Muscle of leg (tissue), 16 donors: ENCODE measurements at places on chromosomes 1 and 21. TPM values are rescaled to one million over a fixed set of nuclear protein-coding genes. Genes with fewer than 3 reads are reported as not detected.

DNA sequence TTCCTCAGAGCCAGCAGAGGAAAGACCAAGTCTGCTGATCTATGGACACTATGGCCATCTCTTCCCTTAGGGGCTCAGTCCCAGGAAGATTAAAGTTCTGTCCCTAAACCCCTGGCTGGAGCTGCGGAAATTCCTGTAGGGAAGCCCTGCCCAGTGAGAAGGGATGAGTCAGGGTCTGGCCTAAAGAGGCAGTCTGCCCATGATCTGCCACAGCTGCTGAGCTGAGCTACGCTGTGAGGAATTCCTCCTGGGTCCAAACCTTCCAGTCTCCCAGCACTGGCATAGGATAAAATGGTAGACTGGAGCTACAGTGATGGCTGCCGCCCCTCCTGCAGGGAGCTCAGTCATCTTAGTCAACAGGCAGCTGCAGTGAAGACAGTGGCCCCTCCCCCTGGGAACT is 213.7 kb downstream of the BRINP2 start:
- no peak for DNase-seq

DNA sequence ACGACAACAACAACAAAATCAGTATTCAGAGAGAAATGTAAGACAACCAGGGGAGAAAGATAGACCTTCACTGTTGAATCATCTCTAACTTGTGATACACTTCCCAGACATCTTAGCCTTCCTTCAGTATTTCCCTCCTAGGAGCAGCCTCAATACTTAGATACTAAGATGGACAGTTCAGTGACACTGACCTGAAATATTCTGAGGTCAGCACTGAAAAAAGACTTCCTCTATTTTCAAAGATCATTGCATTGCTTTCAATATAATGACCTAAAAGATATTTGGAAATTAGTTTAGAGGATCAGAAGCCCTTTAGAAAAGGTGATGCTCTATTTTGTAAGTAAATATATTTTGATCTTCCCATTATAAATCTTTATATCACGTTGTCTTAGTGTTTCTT is 101.0 kb downstream of the MRPL39 start:
- DNase-seq: no peak

DNA sequence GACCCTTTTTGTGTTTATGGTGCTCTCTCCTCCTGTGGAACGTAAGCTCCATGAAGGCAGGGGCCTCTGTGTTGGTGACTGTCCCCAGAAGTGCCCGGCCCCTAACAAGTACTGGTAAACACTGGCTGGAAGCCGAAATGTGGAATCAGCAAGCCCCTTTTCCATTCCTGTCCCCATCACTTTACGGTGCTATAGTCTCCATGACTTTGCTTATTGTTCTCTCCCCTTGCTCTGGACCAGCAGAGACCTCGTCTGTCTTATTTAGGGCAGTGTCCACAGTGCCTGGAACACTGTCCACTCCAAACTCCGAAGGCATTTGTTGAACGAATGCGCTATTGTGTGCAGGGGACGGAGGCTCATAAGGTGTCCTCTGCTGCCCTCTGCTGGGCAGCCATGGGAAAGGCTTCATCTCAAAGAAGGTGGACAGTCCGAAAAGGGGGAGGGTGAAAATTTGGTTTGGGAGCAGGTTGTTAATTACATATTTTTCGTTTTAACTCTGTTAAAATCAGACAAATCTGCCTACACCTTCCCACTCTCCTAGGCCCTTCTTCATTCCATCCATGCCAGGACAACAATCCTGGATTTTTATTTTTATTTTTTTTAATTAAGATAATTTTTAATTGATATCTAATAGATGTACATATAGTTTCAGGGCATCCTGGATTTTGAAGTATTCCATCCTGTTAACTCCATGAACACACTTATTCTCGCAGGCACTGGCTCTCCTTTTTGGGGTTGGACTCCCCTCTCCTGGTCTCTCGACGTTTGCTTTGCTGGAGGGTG is 115.6 kb downstream of the PGBD5 start:
- peak; percentile 88 for DNase-seq

DNA sequence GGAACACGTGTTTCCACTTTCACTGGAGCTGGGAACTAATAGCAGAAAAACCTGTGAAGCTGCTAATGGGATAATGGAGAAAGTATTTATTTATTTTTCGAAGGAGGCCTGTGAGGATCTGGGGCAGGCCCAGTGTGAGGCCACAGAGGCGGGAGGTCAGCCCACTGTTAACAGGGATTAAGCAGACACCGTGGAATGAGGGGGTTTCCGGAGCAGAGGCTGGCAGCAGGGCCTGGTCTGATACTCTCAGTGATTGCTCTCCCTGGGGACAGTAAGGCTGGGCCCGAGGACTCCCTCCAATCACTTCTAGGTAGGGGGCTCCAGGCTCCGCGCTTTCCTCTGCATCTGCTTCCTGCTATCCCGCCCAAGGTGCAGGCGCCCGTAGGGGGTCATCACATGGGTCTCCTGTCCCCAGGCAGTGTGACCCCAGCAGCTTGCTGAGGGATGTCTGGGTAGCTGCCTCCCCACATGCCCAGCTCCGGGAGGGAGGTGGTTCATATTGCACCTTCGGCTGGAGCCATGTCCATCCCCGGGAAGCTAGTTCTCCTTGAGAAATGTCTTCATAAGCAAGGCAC is 28.8 kb upstream of the CDCA8 start:
- no peak for DNase-seq

DNA sequence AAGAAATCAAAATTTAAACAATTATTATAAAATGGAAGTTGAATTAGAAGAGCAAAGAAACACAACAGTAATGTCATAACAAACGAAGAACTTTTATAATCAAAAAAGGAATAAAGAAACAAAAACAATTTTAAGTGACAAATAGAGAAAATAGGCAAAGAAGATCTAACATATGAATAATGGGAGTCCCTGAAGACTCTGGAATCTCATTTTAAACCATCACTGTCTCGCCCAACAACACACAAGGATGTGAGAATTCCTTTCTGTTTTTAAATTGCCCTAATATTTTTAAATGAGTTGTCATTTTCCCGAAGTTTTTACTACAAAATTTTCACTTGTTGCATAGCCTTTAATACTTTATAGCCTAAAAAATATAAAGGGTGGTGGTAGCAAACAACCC is 4.3 kb upstream of the NDC1 start:
- DNase-seq: no peak

DNA sequence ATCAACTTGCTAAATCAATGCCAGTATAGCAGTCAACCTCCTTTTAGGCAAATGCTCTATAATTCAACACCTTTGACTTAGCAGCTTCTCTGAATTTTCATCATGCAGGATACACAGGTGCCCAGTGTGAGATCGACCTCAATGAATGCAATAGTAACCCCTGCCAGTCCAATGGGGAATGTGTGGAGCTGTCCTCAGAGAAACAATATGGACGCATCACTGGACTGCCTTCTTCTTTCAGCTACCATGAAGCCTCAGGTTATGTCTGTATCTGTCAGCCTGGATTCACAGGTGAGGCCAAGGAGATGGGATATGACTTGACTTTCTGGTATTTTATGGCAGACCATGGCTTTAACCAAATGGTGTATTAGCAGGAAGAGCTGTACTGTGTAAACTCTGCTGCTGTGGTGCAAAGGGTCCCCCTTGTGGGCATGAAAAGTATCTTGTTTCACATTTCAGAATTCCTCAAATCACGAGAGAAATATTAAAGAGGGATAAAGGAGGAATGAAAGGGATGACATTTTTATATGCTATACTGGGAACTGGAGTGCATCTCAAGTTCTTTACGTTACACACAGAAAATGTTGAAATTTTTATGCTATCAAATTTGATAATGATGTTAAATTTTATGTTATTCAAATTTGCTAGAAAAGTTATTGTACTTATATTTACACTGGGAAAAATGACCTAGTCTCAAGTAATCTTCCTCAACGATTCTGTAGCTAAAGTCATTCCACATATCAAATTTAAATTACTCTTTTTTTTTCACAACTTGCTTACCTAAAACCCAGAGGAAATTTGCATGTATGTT is 88.9 kb downstream of the CRB1 start:
- no peak for DNase-seq

DNA sequence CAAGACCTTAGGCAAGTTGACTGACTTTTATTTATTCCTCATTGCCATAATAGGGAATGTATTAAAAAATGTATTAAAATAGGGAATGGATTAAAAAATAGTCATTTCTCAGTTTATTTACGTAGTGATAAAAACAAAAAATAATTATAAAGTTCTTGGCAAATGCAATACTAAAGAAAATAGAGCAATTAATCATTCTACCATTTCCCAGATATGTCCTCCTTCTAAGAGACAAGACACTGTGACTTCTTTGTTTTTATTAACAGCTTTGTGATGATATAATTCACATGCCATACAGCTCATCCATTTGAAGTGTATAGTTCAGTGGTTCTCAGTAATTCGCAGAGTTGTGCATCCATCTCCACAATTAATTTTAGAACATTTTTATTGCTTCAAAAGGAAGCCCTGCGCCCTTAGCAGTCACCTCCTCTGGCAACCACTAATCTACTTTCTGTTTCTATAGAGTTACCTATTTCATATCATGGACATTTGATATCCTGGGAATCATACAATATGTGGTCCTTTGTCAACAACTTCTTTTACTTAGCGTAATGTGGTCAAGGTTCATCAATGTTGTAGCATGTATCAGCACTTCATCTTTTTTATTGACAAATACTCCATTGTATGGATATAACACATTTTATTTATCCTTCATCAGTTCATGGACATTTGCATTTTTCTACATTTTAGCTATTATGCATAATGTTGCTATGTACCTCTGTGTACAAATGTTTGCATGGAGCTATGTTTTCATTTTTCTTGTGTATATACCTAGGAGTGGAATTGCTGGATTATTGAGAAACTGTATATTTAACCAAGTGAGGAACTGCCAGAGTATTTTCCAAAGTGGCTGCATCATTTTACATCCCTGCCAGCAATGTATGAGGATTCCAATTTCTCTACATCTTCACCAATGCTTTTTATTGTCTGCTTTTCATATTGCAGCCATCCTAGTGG is 5.6 kb downstream of the TBX19 start:
- DNase-seq: no peak

- peak; percentile 26 for DNase-seq
Measured at GRCh38 chr1:218667781-218668516, 322.8 kb downstream of the TGFB2 start.

GRCh38 chr1:84701376-84701775 is 11.1 kb upstream of the SSX2IP start:
- DNase-seq: peak; percentile 68

DNA sequence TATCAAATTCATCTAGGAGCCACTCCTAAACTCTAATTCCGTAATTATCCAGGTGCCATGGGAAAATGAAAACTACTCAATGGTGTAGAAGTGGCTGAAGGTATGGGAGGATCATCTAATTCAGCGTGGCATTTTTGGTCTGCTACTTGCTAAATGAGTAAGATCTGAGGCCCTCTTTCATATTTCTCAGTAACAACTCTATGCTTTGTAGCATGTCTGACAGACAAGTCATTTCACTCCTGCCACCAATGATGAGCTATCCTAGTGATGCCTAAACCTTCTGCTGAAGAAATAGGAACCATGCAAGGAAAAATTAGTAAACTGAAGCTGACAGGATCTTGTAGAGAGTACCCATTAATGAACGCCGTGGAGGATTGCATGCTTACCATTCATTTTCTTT is 145.3 kb downstream of the NTNG1 start:
- DNase-seq: no peak

The RHOU gene
- 16.2 TPM for polyA plus RNA-seq

The EPHA10 gene
- 0.27 TPM for polyA plus RNA-seq

The TEX38 gene
- not detected for polyA plus RNA-seq

The ST6GALNAC3 gene
- 4.4 TPM for polyA plus RNA-seq

The TESK2 gene
- polyA plus RNA-seq: 2.5 TPM
